M059J (cell line): ENCODE measurements at places on chromosomes 13 and 19. TPM values are rescaled to one million over a fixed set of nuclear protein-coding genes. Genes with fewer than 3 reads are reported as not detected.

Gene POLR1G
- total RNA-seq: 11.1 and 13.4 TPM in 2 replicates

Gene RUBCNL
- total RNA-seq: 0.22 and 0.54 TPM in 2 replicates

Gene KLC3
- 0.42 and 2.4 TPM in 2 replicates for total RNA-seq

Gene COL4A1
- 59.5 and 99.9 TPM in 2 replicates for total RNA-seq

Gene CACTIN
- total RNA-seq: 13.7 and 31.1 TPM in 2 replicates

Gene PRR12
- 1.3 and 4.5 TPM in 2 replicates for total RNA-seq

Gene SIGLEC5
- total RNA-seq: not detected in 2 replicates

Gene NAPSA
- 0.12 and 0.15 TPM in 2 replicates for total RNA-seq

- no peak for DNase-seq
These were observed 20.8 kb upstream of the KLF12 start for GRCh38 chr13:74154981-74155380.

GRCh38 chr13:38905081-38905480, 85.5 kb downstream of the STOML3 start:
- DNase-seq: no peak

- no peak for DNase-seq
These were observed 254.9 kb upstream of the PCDH20 start for GRCh38 chr13:61670384-61671161.

DNA sequence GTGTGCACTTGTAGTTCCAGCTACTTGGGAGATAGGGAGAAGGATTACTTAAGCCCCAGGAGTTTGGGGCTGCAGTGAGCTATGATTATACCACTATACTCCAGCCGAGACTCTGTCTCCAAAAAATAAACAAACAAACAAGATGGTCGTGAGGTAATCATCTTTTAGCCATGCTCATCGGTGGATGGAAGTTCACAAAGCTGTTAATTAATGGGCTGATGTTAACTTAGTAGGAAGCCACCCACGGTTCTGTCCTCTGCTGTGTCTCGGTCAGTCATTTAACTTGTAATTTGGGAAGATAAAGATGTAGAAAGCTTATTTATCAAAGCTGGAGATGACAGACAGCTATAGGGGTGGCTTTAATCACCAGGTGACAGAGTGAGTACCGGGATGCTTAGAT, 64.9 kb downstream of the ARHGEF18 start:
- DNase-seq: no peak

GRCh38 chr19:29651622-29652394, 13.5 kb upstream of the PLEKHF1 start:
- DNase-seq: no peak

GRCh38 chr13:101691341-101691860, 238.9 kb downstream of the ITGBL1 start:
- no peak for DNase-seq

GRCh38 chr13:63184693-63185092, 1769.0 kb upstream of the PCDH20 start:
- peak; percentile 74 for DNase-seq

DNA sequence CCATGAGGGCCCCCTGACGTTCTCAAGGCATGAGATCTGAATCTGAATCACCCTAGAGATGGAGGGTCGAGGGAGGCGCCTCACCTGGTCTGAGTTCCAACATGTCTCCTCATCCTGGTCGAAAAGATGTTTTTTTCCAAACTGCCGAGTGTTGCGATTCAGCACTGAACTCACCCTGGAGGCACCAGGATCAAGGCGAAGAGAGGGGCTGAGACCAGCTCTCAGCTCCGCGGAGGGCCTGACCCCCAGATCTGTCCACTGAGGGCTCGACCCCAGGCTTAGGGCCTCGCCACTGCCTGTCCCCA, 555 bp downstream of the NR2C2AP start:
- DNase-seq: no peak

DNA sequence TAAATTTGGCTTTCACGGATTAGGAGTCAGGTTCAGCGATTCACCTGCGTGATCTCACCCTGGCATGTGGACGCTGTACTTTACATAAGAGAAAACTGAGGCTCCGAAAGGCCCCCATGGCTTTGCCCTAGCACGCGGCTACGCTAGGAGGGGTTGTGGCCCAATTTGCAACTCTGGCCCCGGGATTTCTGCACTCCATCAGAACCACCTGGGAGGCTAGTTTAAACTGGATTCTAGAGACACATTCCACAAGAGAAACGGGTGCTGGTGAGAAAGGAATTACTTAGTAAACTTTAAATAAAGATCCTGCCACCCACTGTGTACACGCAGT, 6.2 kb downstream of the BCL3 start:
- no peak for DNase-seq

DNA sequence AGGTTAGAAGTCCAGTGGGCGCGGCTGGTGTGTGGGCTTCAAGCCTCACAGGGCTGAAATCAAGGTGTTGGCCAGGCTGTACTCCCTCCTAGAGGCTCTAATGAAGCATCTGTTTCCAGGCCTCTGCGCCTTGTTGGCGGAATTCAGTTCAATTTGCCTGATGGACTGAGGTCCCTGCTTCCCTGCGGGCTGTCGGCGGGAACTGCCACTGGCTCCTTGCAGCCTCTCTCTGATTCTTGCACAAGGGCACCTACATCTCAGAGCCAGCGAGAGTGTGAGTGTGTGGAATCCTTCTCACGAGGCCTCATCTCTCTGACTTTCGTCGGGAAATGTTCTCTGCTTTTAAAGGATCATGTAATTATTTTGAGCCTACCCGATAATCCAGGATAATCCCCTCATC, 128.6 kb downstream of the DLEU7 start:
- no peak for DNase-seq

GRCh38 chr19:7199613-7200533, 94.3 kb downstream of the INSR start:
- DNase-seq: no peak

- peak; percentile 7 for DNase-seq
These were observed 659.9 kb upstream of the KLF12 start for GRCh38 chr13:74794147-74794546.

DNA sequence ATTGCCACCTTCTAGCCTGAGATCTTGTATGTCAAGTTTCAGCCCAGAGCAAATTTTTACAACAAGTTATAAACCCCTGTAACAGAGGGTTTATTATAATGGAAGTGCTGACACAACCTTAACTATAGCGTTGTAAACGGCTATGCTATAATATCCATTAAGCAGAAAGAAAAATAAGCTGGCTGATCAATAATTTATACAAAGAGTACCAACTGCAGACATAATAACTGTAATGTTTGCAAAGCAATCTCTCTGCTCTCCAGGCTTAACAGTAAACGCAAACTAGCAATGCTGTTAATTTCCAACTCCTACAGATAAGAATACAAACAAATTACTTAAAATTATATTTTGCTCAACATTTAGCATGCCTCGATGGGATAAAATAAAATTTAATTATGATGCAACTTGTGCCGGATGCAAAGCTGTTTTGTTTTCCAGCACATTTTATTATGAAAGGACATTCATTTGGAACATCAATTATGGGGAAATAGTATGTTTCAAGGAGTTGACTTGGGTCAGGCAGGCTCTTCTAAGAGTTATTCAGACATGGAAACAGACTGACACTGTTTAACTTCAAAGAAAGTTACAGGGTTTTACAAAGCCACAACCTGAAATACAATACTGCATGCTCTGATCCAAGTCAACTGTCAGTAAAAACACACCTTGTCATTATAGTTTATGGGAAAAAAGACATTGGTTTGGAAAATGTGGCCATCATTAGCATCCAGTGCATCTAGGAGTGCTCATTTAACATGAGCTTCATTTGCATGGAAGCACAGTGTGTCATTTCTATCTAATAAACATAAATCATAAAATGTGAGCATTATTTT, 6.6 kb upstream of the DACH1 start:
- no peak for DNase-seq

DNA sequence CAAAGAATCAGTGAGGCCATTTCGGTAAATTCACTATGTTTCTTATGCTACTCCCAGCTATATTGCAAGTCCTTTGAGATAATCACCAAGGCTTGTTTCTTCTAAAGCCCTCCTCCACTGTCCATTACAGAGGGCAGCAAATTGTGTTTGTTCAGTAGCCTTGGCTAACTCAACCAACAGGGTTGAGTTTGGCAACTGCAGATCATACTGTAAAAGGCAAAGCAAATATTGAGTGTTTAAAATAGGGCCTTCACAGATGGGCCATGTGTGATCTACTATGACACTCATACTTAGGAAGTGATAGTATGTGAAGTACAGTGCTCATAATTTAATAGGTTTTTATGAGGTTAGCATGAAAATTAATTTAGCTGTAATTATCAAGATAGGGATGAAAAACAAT, 171.3 kb downstream of the DACH1 start:
- DNase-seq: no peak
